ENCODE measurements at places on chromosomes 4 and X. TPM values are rescaled to one million over a fixed set of nuclear protein-coding genes. Genes with fewer than 3 reads are reported as not detected.

DNA sequence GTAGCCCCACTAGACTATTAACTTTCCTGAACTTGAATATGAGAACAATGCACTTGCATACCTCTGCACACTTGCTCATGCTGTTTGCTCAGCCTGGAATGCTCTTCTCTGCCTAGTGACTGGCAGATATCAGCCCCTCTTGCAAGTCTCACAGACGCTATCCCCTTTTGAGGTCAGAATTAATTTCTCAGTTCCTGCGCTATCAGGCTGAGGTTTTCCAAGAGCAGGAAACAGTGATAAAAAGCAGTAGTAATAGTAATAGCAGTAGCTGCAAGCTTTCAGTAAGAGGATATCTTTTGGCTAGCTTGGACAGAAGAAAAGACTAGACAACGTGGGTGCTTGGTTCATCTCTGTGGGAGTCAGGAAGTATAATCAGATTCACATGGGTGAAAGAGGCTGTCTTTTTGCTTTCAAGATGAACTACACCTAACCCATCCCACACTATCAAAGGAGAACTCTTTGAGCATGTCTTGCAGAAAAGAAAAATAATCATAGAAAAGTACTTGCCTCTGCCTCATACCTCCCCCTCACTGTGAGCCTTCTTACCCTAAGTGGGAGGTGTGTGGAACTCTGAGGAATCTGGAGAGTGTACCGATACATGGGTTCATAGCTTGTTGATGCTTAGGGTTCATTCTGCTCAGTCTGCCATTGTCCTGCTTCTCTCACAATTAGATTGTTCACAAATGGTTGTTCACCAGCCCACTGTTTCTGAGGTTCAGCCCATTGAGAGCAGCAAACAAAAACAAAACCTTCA, 11.3 kb upstream of the DRP2 start:
- DNase-seq = no peak

- peak; percentile 73 for DNase-seq
Observed at GRCh38 chrX:68841251-68842049, 12.6 kb downstream of the EFNB1 start.

GRCh38 chr4:156539376-156539775, 432.2 kb downstream of the PDGFC start:
- DNase-seq = no peak

DNA sequence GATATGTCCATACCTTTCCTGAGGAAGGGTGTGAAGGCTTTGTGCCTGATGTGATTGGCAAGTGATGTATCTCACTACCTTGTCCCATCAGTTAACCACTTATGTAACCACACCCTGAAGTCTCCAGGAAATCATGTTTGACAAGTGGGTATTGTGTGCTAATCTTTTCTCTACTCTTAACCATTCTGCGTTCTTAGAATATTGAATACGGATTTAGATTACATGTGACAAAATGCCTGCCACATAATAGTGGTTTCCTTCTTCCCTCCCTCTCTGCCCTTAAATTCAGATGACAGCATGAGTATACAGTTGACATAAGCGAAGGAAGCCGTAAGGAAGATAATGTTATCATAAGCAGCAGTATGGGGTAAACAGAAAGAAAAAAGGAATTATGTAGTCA, 108.4 kb downstream of the KLHL8 start:
- no peak for DNase-seq

DNA sequence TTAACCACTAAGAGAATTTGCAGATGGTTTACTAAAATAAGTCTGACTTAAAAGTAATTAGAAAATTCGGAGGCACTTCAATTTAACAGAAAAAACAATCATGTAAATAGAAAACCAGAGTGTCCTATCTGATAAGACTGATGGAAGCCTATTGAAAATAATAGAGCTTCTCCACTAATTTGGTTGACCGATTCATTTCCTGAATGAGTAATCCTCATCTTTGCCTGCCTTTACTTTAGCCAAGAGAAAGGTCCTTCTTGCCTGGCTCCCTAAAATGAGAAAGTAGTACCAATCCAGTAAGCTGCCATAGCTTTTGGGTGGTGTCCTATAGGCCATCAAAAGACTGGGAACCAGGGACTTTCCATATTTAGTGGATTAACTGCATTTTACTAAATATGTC, 48.4 kb downstream of the KCNIP4 start:
- DNase-seq = no peak

DNA sequence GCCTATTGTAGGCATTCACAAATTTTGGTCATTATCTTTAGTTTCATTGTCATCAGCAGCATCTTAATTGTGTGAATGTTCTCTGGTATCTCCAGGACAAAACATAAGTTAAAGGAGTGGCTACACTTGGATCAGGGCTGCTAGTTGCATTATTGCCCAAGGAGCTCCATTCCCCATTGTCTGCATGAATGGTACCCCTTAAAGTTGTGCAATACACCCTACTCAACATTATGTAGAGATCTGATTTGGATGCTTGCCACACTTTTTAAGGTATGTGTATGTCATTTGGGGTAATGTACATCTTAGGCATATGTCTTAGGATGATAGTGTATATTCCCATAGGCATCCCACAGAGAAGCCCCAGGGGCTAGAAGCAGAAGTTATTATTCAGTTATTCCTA, 2.9 kb downstream of the GRXCR1 start:
- DNase-seq = no peak

- no peak for DNase-seq
Observed at GRCh38 chr4:25861951-25862410, 807 bp downstream of the SEL1L3 start.

DNA sequence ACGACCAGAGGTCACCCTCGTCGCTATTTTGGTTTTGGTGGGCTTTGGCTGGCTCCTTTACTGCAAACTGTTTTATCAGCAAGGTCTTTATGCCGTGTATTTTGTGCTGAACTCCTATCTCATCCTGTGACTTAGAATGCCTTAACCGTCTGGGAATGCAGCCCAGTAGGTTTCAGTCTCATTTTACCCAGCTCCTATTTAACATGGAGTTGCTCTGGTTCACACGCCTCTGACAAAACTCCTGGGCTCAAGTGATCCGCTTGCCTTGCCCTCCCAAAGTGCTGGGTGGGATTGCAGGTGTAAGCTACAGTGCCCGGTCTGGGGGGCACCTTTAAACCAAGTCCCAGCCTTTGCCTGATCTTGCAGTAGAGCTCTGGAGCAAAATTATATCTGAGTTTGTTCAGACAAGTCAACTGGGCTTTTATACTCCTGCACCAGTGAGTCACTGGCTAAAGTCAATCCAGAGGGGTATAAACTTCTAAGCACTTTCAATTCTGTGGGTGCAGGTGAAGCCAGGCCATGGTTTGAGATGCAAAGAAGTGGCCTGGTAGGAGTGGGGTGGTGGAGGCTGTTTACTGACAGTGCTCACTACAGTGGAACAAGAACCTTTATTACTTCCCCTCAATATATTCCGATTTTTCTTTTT, 50.2 kb downstream of the MGST2 start:
- DNase-seq = no peak

DNA sequence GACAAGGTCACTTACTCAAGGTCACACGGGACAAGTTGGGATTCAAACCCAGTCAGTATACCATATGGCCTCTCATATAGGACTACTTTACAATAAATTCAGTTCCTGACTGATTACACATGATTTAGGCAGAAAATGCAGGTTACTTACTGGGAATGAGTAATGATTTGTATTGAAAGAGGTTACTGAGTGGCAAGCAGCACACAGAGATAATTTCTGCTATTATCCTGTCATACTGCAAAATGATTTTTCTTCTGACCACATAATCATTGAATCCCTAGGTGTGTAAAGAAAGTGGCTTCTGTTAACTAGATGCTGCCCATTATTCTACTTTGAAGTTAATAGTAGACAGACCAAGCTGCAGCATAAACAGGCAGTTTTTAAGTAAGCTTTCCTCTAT, 8.2 kb downstream of the FREM3 start:
- no peak for DNase-seq

GRCh38 chr4:152586668-152587067, 50.8 kb upstream of the FBXW7 start:
- DNase-seq = no peak

DNA sequence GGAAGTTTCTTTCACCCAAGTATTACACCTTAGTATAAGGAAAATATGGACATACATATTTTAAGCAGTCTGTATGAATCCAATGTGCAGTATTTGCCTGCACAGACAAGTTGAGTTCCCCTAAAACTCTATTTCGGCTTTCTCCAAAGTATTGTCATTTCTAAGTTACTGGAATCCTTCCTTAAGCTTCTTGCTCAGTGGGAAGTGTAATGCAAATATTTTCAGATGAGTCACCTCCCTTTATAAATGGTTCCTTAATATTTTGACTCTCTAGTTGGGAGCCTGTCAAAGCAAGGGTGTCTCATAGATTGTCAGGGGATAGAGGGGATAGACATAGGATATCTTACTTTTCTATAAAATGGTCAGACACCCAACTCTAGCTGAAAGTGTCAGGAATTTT, 178.6 kb downstream of the NAA11 start:
- DNase-seq = no peak

- no peak for DNase-seq
Observed at GRCh38 chr4:37632836-37633235, 53.3 kb downstream of the RELL1 start.

GRCh38 chr4:113052379-113052951, 3.0 kb downstream of the ANK2 start:
- DNase-seq = no peak

DNA sequence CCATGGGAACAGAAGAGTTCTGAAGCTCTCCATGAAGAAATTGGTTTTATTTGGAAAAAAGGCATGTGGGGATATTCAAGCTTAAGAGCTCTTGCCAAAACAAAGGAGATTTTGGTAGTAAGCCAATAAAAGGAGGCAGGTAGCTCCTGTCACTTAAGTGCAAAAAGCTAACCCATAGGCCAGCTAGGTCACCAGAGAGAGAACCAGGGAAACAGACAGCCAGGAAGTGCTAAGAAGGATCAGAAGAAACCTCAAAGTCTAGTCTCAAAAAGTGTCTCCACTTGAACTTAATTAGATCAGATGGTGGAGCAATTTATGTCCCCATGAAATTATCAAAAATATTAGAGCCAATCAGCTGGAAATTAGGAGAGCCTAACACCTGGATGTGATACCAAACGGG, 49.2 kb downstream of the CD40LG start:
- DNase-seq = no peak

GRCh38 chrX:119008110-119008744, 33.8 kb downstream of the LONRF3 start:
- DNase-seq = no peak

DNA sequence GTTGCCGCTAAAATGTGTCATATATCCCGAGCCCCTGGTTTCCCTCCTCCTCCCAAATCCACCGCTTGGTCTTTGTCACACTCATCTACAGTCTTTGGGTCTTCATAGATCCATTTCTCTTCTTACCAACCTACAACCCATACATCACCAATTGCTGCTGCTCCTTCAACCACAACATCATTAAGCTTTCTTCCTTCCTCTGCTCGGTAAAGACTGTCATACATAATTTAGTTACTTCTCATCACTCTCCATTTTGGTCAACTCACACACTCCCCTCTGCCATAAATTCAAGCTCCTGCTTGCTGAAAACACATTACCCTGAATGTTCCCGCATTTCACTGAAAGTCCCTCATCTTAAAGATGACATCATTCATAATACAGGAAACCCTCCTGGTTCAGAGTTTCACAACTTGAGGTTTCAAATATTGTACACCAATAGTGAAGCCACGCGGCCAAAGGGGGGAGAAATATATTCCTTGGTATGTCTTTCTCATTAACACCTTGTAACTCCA, 1.7 kb upstream of the DCTD start:
- DNase-seq = no peak

GRCh38 chr4:81352446-81352835, 119.3 kb downstream of the RASGEF1B start:
- DNase-seq = no peak

DNA sequence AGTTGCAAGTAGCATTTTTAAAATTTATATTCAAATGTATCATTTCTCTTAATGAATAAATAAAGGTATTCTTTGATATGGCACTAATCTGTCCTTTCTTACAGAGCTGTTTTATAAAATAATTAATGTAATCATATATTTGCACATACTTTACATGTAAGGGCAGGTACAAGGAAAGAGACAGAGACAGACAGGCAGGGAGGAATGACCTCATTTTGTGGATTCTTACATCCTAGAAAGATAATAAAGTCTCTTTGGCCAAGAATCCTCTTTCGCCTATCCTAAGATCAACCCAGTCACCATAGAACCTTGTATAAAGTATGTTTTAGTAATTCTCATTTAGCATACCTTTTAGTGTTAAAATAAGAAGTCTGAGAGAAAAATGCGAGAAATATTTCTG, 98.5 kb upstream of the CTSO start:
- no peak for DNase-seq

DNA sequence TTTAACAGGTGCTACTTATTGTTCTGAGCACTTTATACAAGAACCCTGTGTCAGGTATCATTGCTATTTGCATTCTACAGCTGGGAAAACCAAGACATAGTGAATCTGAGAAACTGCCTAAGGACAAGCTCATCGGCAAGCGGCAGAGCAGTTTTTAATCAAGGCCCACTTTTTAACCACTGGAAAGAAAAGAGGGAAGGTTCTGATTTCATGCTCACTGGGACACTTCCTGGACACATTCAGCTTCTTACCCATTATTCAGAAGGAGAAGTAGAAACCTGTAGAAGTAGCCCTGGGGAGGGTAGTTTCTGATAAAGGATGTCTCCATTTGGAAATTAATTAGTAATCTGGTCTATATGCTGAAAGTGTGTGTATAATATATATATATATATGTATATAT, 2.5 kb upstream of the LNX1 start:
- DNase-seq = no peak

DNA sequence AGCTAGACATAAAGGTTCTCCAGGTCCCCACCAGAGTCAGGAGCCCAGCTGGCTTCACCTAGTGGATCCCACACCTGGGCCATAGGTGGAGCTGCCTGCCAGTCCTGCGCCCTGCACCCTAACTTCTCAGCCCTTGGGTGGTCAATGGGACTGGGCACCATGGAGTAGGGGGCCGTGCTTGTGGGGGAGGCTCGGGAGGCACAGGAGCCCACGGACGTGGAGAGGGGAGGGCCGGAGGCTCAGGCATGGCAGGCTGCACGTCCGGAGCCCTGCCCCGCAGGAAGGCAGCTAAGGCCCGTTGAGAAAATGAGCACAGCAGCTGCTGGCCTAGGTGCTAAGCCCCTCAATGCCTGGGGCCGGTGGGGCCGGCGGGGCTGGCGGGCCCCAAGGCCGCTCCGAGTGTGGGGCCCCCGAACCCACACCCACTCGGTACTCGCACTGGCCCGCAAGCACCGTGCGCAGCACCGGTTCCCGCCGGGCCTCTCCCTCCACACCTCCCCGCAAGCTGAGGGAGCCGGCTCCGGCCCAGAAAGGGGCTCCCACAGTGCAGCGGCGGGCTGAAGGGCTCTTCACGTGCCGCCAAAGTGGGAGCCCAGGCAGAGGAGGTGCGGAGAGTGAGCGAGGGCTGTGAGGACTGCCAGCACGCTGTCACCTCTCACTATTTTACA, 291.1 kb downstream of the KLHL4 start:
- no peak for DNase-seq

The FHIP1A gene
- polyA plus RNA-seq = 5.0 TPM

The CD38 gene
- polyA plus RNA-seq = 4.6 TPM

The FAM149A gene
- polyA plus RNA-seq = 11.8 TPM

The KLHL13 gene
- 73.6 TPM for polyA plus RNA-seq

The CABS1 gene
- polyA plus RNA-seq = not detected

The ARHGAP4 gene
- polyA plus RNA-seq = 33.2 TPM

The EBP gene
- 110 TPM for polyA plus RNA-seq

Measured in large intestine (tissue), 12 donors.